ENCODE measurements at places on chromosomes 2 and 18. TPM values are rescaled to one million over a fixed set of nuclear protein-coding genes. Genes with fewer than 3 reads are reported as not detected.

Gene BOLL
- total RNA-seq, result 0.22 TPM

Gene ST8SIA5
- total RNA-seq, result 5.3 TPM

Gene SPAG16
- total RNA-seq, result 54.4 TPM

Gene KCNJ13
- total RNA-seq, result 0.89 TPM

Gene FOXI3
- total RNA-seq, result 0.57 TPM

Gene ANO7
- total RNA-seq, result 3.0 TPM

Gene CCDC148
- total RNA-seq, result 4.6 TPM

Gene NEMP2
- total RNA-seq, result 10.2 TPM

Gene PAIP2B
- total RNA-seq, result 23.9 TPM

Gene CERKL
- total RNA-seq, result 2.9 TPM
